ENCODE measurements at places on chromosomes 4 and X. TPM values are rescaled to one million over a fixed set of nuclear protein-coding genes. Genes with fewer than 3 reads are reported as not detected.

Gene TRO
- total RNA-seq, result 8.6 TPM

Gene NHSL2
- under 0.01 TPM for total RNA-seq

Gene PRDX4
- total RNA-seq, result 146 TPM

Gene NPY5R
- total RNA-seq, result not detected

Gene PABPC1L2A
- total RNA-seq, result not detected

Gene FHDC1
- total RNA-seq, result 11.6 TPM

Gene P2RY4
- 0.34 TPM for total RNA-seq

Gene RIPPLY1
- total RNA-seq, result not detected

Gene SLC49A3
- total RNA-seq, result 6.2 TPM

Gene MAML3
- total RNA-seq, result 8.5 TPM

Gene MAGEA11
- not detected for total RNA-seq

Gene USP17L19
- total RNA-seq, result not detected

Gene CDK16
- 95.6 TPM for total RNA-seq

Gene PPP2R3B
- 11.4 TPM for total RNA-seq

Gene NOA1
- total RNA-seq, result 26.2 TPM

Gene VCX3A
- total RNA-seq, result not detected

Gene MGARP
- 0.62 TPM for total RNA-seq

Gene BEND2
- not detected for total RNA-seq

Gene STPG2
- 0.36 TPM for total RNA-seq

Gene EMCN
- not detected for total RNA-seq

Gene SPANXN4
- not detected for total RNA-seq

Gene TCEAL8
- total RNA-seq, result 93.6 TPM

Gene UCP1
- not detected for total RNA-seq

Gene MAGEE2
- total RNA-seq, result not detected

Gene S100G
- not detected for total RNA-seq

Gene TLR6
- total RNA-seq, result 12.2 TPM

Gene NAP1L2
- not detected for total RNA-seq

Gene GUCY1B1
- total RNA-seq, result 1.5 TPM

Gene PABPC4L
- not detected for total RNA-seq

Gene NXF2
- not detected for total RNA-seq

Gene PPEF2
- total RNA-seq, result not detected

Gene CENPE
- 21.6 TPM for total RNA-seq

Gene NEUROG2
- total RNA-seq, result not detected

Gene FAM114A1
- 121 TPM for total RNA-seq

Gene CXCL13
- total RNA-seq, result not detected

Gene TRMT2B
- 10.2 TPM for total RNA-seq

Gene SSX7
- not detected for total RNA-seq

Gene ZIC3
- total RNA-seq, result not detected

Gene RBBP7
- 127 TPM for total RNA-seq

Gene REPS2
- total RNA-seq, result 4.3 TPM

Gene CAMK2D
- 68.6 TPM for total RNA-seq

Gene NKX3-2
- under 0.01 TPM for total RNA-seq

Gene SPACA5B
- not detected for total RNA-seq

Gene VCX
- not detected for total RNA-seq

Gene C4orf50
- not detected for total RNA-seq

Gene OPHN1
- total RNA-seq, result 20.6 TPM

Gene SH3D19
- 21.3 TPM for total RNA-seq

Data from melanocyte of skin (primary cell).